ENCODE measurements at places on chromosomes 16 and 17. TPM values are rescaled to one million over a fixed set of nuclear protein-coding genes. Genes with fewer than 3 reads are reported as not detected.
A peak's percentile ranks its signal among the peaks of the same experiment; 100 is the strongest.

DNA sequence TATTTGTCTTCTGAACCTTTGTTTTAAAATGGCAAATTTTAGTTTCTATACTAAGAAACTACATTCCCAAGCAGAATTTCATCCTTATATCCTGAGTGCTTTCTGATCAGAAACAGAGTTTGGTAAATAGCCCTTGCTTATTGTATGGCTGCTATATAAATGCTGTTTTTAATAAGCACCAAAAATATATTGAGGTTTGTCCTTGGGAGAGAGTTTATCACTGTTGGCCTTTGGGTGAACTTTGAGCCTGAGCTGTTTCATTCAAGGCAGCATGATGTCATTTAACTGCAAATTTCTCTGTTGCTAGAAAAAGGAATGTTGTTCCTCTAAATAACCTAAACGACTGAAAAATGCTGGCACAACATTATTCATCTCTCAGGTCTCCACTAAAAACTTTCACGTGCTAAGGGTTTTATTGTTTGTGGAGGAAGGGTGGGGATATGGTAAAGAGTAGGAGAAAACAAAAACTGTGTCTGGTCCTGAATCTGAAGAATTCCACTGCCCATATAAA, 334.3 kb upstream of the TBX2 start:
- no peak overlapping the region for H3K4me3 ChIP-seq
- peak overlapping the region; percentile 45 for H3K27ac ChIP-seq
- peak; percentile 85 for DNase-seq
- H3K4me1 ChIP-seq: peaks cover 24% of the 10 kb centered on the region
- no peaks in the 10 kb centered on the region for H3K27me3 ChIP-seq

DNA sequence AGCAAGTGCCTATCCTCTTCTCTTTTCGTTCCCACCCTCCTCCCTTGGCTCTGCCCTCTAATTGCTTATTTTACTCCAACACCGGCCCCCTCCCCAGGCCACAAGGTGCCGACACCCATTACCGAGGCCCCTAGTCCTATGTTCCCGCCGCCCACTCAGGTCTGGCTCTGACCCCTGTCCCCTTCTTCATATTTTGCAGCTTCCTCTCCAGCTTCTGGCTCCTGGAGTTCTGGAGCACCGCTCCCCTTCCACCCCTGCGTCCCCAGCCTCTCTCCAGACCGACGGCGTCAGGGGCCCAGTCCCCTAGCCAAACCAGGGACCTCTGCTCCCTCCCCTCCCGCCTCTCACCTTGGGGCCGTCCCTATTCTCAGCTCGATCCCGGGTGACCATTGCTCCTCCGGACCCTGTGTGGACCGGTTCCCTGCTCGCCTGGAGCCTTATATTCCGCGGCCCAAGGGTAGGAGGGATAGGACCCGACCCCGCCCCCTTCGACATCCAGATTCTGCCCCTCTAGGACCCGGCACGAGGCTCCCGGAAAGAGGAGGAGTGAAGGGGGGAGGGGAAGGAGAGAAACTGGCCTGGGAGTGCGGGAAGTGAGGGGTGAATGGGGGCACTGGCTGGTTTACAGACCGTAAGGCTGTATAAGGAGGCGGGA, at the start of gene HES7:
Gene HES7, minus strand, starts transcription at position 412 of the 655 bp plus-strand sequence. Its CDS starts 22 bp downstream, at position 390.
- peaks cover 36% of the 10 kb centered on the region for H3K4me1 ChIP-seq
- H3K36me3 ChIP-seq: no peaks in the 10 kb centered on the region
- peaks cover 29% of the 10 kb centered on the region for H3K27me3 ChIP-seq
- peak within 1 kb of the TSS; percentile 29 for H3K4me3 ChIP-seq
- H3K27ac ChIP-seq: no peak within 1 kb of the TSS

DNA sequence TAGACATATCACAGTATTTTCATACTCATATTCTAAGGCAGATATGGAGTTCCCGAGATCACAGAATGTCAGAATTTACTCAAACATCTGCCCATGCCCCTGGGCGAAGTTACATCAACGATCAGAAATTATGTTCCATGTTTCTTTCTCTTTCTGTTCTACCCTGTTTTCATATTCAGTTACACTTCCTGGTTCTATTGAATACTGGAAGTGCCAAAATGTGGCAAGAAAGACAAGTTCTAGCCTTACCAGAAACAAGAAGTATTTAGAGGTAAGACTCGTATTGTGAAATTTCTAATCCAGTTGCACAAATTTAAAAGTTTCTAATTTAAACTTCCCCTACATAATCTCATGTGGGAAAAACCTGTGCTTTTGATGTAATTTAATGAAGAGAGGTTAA, 36.1 kb downstream of the KCNJ2 start:
- H3K4me3 ChIP-seq: no peak overlapping the region
- no peaks in the 10 kb centered on the region for H3K27me3 ChIP-seq
- H3K27ac ChIP-seq: no peak overlapping the region
- H3K4me1 ChIP-seq: no peaks in the 10 kb centered on the region

- peaks cover 54% of the 10 kb centered on the region for H3K36me3 ChIP-seq
- peak; percentile 74 for DNase-seq
- H3K4me3 ChIP-seq: no peak overlapping the region
- no peaks in the 10 kb centered on the region for H3K4me1 ChIP-seq
- no peak overlapping the region for H3K27ac ChIP-seq
- no peaks in the 10 kb centered on the region for H3K27me3 ChIP-seq
Measured at GRCh38 chr17:76082326-76083251, 3.6 kb downstream of the ZACN start.

GRCh38 chr17:41998497-41998896, 18.7 kb downstream of the DNAJC7 start:
- no peak for DNase-seq
- no peaks in the 10 kb centered on the region for H3K4me1 ChIP-seq
- no peaks in the 10 kb centered on the region for H3K27me3 ChIP-seq

GRCh38 chr17:68207651-68208253, 40.1 kb upstream of the AMZ2 start:
- peaks cover 5% of the 10 kb centered on the region for H3K36me3 ChIP-seq
- peaks cover 4% of the 10 kb centered on the region for H3K4me1 ChIP-seq
- H3K27ac ChIP-seq: no peak overlapping the region
- H3K4me3 ChIP-seq: no peak overlapping the region
- H3K27me3 ChIP-seq: no peaks in the 10 kb centered on the region
- DNase-seq: no peak

DNA sequence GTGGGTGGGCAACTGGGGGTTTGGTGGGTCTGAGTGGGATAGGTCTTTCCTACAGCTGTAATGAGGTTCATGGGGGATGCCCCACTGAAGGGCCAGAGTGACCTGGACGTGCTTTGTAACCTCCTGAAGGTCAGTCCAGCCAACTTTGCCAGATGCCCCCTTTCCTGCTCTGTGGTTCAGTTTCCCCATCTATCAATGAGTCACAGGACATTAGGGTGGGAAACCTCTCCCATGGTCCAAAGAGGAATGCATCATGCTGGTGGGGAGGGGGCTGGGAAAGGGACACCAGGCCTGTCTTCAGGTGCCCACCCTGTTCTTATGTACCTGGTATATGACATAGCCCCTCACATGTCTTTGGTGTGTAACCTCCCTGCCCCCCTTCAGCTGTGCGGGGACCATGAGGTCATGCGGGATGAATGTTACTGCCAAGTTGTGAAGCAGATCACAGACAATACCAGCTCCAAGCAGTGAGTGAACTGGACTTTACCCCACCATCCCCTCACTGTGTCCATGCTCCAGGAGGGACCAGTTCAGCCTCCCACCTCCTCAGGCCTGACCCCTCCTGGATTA, 24.0 kb upstream of the ALKBH5 start:
- no peaks in the 10 kb centered on the region for H3K27me3 ChIP-seq
- peaks cover 8% of the 10 kb centered on the region for H3K4me1 ChIP-seq
- no peak for DNase-seq
- no peak overlapping the region for H3K27ac ChIP-seq

- no peaks in the 10 kb centered on the region for H3K27me3 ChIP-seq
- no peak overlapping the region for H3K27ac ChIP-seq
- H3K4me3 ChIP-seq: no peak overlapping the region
- H3K36me3 ChIP-seq: no peaks in the 10 kb centered on the region
- no peaks in the 10 kb centered on the region for H3K4me1 ChIP-seq
- DNase-seq: peak; percentile 91
Measured at GRCh38 chr17:44543213-44543904, 13.9 kb upstream of the FZD2 start.

DNA sequence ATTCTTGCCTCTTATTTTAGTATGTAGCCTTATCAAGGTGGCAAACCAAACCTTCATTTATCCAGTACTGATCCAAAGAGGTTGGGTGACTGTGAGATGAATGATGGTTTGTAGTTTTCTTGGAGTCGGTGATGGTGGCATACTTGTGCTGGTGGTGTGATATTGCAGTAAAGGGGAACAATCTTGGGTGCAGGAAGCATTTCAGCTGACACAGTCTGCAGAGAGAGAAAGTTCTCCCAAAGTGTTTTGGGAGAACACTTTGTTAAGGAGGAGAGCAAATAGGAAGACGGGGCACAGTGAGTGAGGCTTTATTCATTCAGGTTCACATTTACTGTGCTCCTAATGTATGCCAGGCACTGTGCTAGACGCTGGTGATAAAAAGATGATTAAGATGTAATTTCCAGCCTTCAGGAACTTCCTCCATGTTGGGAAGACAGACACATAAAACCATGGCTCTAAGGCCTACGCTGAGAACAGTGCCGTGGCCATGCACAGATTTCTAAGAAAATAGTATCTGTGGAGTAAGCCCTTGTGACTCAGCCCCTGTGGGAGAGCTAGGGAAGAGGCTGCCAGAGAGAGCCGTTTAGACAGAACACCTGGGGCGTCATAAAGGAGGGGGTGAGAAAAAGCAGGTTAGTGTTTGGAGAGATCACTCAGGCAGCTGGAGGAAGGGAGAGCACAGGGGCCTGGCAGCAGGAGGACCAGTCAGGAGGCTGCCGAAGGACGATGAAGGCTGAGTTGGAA, 13.8 kb downstream of the HEATR3 start:
- no peaks in the 10 kb centered on the region for H3K27me3 ChIP-seq
- no peak for DNase-seq
- no peak overlapping the region for H3K4me3 ChIP-seq
- H3K36me3 ChIP-seq: peaks cover 35% of the 10 kb centered on the region
- H3K27ac ChIP-seq: no peak overlapping the region

DNA sequence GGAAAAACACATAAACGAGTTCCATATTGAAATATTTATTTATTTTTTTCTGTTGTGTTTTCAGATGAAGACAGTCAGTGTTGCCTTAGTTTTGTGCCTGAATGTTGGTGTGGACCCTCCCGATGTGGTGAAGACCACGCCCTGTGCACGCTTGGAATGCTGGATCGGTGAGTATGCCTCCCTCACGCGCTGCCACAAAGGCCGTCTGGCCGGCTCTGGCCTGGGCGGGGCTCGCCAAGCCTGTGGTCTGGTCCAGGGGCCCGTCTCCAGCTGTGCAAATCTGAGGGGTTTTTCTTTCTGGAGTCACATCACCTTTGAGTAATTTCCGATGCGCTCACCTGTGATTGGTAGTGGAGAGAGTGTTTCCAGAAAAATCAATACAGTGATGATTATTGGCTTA, 81.0 kb downstream of the RPTOR start:
- peaks cover 5% of the 10 kb centered on the region for H3K36me3 ChIP-seq
- no peak overlapping the region for H3K27ac ChIP-seq
- H3K4me1 ChIP-seq: no peaks in the 10 kb centered on the region
- no peak overlapping the region for H3K4me3 ChIP-seq

DNA sequence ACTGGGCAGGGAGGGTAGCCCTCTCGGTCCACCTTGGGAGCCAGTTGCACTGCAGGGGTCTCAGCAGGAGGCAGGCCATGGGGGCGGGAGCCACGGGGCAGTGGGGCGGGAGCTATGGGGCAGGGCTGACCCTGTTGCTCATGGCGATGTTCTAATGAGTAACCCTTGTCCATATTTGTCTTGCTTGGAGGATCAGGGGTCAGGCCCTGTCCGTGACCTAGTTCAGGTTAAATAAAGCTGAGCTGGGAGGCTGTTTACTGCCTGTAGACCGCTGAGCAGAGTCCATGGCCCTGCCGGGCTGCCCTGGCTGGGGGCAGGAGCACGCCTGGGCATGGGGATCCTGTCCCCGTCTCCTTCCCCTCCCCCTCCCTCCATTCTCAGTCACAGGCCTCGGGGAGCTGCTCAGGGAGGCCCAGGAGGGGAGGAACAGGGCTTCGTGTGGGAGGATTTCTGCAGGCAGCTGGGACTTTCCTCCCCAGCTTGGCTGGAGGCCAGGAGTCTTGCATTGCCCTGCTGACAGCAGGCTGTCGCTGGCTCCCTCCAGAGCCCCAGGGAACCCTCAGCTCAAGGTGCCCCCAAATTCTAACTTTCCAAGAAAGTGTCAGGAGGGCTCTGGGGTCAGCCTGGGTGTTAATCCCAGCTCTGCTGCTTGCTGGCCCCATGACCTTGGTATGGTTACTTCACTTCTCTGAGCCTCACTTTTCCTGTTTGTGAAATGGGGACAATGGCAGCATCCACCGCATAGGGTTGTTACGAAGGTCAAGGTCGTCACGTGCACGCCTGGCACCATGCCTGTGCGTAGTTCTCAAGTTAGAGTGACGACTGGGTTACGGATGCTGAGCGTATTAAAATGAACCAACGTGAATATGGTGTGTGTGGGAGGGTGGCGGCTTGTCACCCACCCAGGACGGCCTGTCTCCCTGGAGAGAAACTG, 6.1 kb upstream of the SERPINF2 start:
- no peak overlapping the region for H3K4me3 ChIP-seq
- H3K4me1 ChIP-seq: peaks cover 6% of the 10 kb centered on the region
- peaks cover 9% of the 10 kb centered on the region for H3K36me3 ChIP-seq
- H3K27ac ChIP-seq: no peak overlapping the region
- H3K27me3 ChIP-seq: no peaks in the 10 kb centered on the region

DNA sequence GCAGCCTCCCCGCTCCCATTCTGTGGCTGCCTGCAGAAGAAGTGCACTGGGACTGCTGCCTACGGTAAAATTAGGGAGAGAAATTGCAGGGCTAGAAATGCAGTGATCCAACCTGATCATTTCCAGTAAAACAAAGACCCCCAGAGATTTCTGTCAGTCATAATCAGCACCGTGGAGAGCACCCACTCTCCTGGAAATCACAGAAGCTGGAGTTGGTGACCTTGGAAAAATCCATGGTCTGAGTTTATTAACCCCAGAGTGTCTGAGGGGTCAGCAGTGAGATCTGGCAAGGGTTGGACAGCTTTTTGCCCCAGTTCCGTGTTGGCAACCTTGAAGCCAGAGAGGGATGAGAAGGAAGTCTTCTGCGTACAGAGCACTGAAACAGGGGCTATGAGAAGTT, 7.8 kb downstream of the SYCE1L start:
- no peak for DNase-seq
- H3K27me3 ChIP-seq: no peaks in the 10 kb centered on the region
- H3K36me3 ChIP-seq: no peaks in the 10 kb centered on the region
- H3K27ac ChIP-seq: no peak overlapping the region
- peaks cover 4% of the 10 kb centered on the region for H3K4me1 ChIP-seq

- H3K4me3 ChIP-seq: no peak overlapping the region
- DNase-seq: no peak
- H3K36me3 ChIP-seq: no peaks in the 10 kb centered on the region
- H3K27me3 ChIP-seq: no peaks in the 10 kb centered on the region
- H3K27ac ChIP-seq: no peak overlapping the region
Measured at GRCh38 chr17:80223142-80223815, 3.1 kb downstream of the SLC26A11 start.

NHLRC4 gene
- 7.0 TPM for total RNA-seq

KRTAP4-5 gene
- total RNA-seq: not detected

KRTAP2-3 gene
- total RNA-seq: not detected

KCNJ2 gene
- 6.7 TPM for total RNA-seq

All from lung (tissue), 17 donors.